ENCODE measurements at places on chromosomes 3 and 15. TPM values are rescaled to one million over a fixed set of nuclear protein-coding genes. Genes with fewer than 3 reads are reported as not detected.

GRCh38 chr3:114608293-114608692 lies 314.5 kb downstream of the TIGIT start:
- DNase-seq = no peak

DNA sequence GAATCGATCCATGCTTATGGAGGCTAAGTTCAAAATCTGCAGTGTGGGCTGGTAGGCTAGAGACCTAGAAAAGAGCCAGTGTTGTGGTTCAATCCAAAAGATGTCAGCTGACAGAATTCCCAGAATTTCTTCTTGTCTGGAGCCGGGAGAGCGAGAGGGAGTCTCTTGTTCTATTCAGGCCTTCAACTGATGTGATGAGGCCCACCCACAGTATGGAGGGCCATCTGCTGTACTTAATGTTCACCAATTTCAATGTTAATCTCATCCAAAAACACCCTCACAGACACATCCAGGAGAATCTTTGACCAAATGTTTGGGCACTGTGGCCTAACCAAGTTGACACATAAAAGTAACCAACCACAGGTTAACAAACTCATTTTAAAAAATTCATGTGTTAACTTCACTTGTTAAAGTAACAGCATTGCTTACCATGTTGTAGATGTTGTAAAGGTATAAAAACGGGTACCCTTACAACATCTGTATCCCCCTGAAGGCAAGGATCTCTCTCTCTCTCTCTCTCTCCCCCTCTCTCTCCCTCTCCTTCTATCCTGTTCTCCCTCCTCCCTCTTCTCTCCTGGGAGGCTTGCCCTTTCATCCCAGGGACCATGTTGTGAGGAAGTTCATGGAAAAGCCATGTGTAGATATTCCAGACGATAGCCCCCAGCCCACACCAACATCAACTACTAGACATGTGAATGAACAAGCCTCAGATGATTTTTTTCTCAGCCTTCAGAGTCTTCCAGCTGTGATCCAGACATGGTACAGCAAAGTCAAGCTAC lies 66.4 kb upstream of the CHD2 start:
- DNase-seq = no peak

GRCh38 chr3:5429517-5429890 lies 242.0 kb downstream of the EDEM1 start:
- DNase-seq = no peak

RPL29 gene
- 3,089 TPM for polyA plus RNA-seq

CHL1 gene
- 2.6 TPM for polyA plus RNA-seq
